ENCODE measurements at places on chromosomes 4 and X. TPM values are rescaled to one million over a fixed set of nuclear protein-coding genes. Genes with fewer than 3 reads are reported as not detected.

The HTR2C gene
- total RNA-seq = not detected

The HSFX3 gene
- total RNA-seq = not detected

The SEPSECS gene
- total RNA-seq = 12.6 TPM

The CTAG1A gene
- not detected for total RNA-seq

The ADH1B gene
- 12.5 TPM for total RNA-seq

The LRRC66 gene
- 1.1 TPM for total RNA-seq

Measured in tongue (tissue), 3 donors.